NCI-H510A treated with DMSO at 0.1 percent for 48 hours (cell line): ENCODE measurements at places on chromosomes 3 and 15.

DNA sequence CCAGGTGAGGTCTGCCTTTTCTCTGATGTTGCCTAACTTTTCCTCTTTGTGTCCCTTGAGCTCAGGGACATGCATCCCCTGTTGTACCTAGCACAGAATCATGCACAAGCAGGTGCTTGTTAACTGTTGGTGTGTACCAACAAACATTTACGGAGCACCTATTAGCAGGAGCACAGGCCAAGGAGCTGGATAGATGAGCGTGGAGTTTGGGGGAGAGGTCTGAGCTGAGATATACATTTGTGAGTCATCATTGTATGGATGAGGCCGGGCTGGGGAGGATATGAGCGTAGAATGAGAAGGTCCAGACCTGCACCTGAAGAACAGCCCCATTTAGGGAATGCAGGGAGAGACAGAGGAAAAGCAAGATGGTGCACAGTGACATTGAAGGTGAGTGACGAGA lies 53.4 kb downstream of the SMAD3 start:
- DNase-seq, result no peak

DNA sequence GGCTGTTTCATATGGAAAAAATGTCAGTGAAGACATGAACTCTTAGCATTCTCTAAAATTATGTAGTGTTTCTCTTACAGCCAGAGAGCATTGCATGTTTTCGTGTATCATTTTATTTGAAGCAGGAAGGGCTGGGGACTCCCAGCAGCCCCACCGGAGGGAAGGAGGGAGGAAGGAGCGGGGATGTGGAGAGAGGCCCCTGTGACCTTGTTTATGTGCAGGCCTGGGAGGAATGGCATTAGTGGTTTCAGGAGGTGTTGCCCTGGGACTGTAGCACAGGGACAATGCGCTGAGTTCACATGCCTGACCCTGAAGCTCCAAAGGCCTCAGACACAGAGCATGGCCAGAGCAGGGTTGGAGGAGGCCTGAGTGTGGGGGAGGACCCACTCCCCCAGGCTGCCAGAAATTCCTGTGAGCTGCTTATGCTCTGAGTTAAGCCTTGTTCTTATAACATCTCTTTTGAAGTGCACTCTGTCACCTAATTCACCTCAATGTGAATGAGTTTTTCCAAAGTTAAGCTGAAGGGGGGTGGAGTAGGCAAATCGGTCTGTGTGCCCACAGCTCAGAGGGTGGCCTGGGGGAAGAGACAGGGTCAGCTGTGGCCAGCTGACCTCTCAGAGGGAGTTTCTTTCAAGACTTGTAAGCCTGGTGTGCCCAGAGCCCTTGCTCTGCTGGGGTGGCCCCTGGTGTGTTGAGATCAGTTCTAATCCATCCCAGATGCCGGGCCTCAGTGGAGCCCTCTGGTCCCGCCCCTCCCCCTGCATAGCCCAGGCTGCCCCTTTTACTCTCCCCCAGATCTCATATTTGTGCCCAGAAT lies 3.9 kb upstream of the RNU6-1 start:
- DNase-seq, result no peak

GRCh38 chr15:61653110-61653509 lies 407.1 kb downstream of the VPS13C start:
- DNase-seq, result no peak

- DNase-seq, result no peak
These were observed 100.4 kb downstream of the DAPK2 start for GRCh38 chr15:63945838-63946298.

DNA sequence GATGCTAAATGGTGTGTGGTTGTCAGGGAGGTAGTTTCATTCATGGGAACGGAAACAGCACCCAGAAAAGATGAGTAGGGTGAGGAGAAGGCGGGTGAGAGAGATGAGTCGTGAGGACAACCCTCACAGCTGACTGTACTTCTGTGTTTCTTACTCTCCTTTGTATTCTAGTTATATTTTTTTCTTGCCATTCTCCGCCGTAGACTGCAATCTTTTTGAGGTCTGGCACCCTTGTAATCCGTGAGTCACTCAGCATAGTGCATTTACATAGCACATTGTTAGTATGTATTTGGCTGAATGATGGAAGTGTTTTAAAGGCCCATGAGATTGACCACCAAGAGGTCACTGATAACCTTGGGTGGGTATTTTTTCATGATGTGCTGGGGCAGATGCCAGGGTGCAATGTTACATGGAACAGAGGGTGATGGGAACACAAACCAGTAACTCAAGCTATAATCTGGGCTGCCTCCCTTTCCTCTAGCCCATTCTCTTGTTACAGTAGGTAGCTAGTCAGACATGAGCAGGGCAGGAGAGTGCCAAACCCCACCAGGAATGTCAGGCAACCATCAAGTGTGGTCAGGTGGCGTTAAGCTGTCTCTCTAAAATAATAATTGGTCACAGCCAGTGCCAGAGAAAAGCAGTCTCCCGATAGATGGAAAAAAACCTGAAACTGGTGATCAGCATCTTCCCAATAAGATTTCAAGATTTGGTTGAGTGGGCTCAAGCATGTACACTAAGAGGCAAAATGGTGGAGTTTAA lies 18.8 kb upstream of the DGKG start:
- DNase-seq, result no peak

GRCh38 chr3:150365132-150365604 lies 42.9 kb upstream of the TSC22D2 start:
- DNase-seq, result no peak

- no peak for DNase-seq
These were observed 447.2 kb upstream of the CCDC54 start for GRCh38 chr3:106930086-106930485.

DNA sequence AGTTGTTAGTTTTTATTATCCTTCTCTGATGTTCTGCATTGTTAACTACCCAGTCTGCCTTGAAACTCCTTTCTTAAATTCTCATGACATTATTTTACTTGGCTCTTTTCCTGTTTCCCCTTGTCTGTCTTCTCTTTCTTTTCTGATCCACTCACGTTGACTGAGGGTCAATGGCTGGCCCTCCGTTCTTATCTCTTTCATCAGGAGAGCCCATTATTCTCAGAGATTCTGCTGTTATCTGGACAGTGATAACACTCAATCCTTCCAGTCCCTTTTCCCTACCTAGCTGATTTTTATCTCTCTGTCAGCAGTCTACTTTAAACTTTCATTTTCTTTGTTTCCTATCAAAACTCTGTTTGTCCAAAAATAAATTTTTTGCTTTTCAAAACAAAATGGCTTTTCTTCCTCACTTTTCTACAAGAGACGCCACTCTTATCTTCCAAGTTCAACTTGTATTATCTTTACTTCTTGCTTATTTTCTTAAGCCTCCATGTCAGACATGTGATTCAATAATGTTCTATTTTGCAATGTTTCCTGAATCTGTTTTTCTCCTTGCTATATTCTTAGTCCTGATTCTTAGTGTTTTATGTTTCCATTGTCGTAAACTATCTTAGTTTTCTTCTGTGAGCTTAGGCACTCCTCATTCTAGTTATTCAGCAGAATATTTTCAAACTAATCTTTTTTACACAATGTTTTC lies 120.2 kb downstream of the NEDD4 start:
- DNase-seq, result no peak

DNA sequence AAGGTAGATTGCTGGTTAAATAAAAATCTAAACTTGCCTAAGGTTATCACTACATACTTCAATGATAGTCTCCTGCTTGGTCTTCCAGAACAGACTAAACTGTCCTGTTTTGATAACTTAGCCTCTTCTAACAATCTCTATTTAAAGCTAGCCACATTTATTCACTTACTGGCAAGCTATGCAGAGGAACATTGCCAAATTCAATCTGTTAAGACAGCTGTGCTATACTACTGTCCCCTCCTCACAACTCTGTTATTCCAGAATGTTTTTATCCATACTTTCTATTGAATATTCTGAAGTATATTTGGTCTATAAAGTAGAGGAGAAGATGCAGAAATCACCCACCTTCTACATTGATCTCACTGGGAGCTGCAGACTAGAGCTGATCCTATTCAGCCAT lies 594.0 kb upstream of the CCDC54 start:
- no peak for DNase-seq

DNA sequence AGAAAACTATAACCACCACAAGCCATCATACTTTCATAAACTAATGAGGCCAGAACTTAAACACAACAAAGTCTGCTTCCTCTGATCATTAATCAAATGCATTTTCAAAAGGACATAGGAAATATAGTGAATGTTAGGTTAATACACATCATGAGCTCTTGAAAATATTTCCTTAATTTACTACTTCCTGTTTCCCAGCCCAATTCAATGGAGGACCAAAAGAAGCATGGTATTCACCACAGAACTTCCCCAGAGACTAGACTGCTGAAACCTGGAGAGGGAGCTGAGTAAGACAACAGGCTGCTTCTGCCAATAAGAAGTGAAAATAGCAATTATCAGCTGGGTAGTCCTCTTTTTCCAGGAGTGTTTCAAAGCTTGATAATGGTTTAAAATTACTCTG lies 250.3 kb downstream of the ULK4 start:
- DNase-seq, result no peak

GRCh38 chr3:373193-373779 lies 176.7 kb downstream of the CHL1 start:
- no peak for DNase-seq

DNA sequence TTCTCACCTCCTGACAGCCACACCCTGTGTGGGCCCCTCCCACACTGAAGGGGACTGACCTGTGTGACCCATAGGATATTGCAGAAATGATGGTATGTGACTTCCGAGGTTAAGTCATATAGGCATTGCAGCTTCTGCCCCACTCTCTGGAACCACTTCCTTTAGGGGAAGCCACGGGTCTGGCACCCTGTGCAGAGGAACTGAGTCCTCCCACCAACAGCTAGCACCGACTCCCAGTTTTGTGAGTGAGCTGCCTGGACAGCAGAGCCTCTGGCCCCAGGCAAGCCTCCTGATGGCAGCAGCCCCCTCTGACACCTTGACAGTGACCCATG lies 24.6 kb upstream of the SLC6A6 start:
- no peak for DNase-seq

- no peak for DNase-seq
These were observed 39.6 kb upstream of the TRAK1 start for GRCh38 chr3:42051384-42052131.

DNA sequence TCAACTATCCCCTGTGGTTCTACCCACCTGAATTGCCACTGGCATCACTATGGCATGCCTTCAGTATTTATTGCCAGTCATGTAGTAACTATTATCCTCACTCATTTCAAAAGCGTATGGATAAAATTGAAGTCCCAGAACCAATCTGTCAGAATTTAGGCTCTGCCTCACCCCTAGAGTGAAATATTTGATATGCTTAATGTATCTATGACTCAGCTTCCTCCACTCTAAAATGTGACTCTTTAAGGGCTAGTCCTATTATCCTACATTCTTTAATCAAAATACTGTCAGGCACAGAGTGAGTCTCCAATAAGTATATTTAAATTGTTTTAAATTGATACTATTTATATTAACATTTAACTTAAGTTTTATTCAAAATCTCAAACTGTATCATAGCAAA lies 27.6 kb downstream of the ARPP21 start:
- DNase-seq, result no peak

GRCh38 chr15:91468871-91469580 lies 369.0 kb downstream of the SV2B start:
- DNase-seq, result no peak

- no peak for DNase-seq
These were observed 120.1 kb downstream of the ABHD5 start for GRCh38 chr3:43810797-43811196.

DNA sequence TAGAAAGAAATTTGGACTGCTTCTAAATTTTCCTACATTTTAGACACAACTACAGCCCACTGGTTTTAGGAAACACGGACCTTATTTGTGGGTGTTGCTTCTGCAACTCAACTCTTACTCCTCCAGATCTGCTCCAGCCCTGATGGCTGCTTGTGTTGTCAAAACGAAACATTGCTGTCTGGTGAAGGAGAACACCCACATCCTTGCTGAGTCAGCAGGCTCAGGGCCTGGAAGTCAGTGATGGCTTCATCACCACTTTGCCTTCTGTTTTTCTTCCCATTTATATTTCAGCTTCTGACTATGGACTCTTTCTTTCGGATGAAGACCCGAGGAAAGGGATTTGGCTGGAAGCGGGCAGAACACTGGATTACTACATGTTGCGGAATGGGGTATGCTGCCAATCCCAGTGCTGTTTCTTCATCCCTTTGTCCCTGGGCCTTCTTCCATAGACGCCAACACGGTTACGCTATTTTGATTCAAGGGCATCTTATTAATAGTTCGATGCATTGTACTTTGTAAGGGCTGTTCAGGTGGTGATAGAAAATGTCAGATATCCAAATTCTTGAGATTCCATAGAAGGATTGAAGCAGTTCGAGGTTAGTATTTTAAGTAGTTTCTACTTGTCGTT lies 392.6 kb upstream of the TPM1 start:
- DNase-seq, result no peak

DNA sequence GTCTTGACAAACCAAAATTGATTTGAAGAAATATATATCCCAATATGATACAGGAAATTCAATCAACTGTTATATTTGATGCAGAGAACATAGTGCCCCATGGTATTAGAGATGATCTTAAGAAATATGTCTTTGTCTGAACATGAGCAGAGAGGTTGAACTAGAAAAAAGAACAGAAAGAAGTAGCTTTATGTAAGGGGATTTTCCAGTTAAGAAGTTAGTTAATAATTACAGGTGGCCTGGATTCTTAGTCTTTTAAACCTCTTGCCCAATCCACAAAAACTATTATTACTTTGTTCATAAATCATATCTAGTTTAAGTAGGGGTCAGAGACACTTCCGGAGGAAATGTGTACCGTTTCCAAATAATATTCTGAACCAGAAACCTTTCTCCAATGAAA lies 1186.7 kb upstream of the EPHA6 start:
- no peak for DNase-seq

GRCh38 chr15:67396114-67396513 lies 124.8 kb upstream of the C15orf61 start:
- DNase-seq, result no peak
